ENCODE measurements at places on chromosomes 4 and X.

DNA sequence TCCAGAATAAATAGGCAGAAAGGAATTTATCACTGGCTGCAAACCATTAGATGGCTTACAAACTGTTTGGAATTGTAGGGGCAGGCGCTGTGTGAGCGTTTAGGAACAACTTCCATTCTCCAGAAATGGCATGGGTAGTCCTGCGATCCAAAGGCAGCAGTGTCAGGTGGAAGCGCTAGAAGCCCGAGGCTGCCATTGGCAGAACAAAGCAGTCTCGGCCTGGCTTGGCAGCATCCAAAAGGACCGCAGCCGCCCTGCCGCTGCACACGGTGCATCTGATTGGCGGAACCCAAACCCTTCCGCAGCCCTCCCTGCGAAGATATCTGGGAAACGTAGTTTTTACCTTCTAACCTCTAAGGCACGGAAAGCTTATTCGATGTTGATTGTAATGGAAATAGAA, 23.6 kb upstream of the YTHDC1 start:
- no peak for DNase-seq

DNA sequence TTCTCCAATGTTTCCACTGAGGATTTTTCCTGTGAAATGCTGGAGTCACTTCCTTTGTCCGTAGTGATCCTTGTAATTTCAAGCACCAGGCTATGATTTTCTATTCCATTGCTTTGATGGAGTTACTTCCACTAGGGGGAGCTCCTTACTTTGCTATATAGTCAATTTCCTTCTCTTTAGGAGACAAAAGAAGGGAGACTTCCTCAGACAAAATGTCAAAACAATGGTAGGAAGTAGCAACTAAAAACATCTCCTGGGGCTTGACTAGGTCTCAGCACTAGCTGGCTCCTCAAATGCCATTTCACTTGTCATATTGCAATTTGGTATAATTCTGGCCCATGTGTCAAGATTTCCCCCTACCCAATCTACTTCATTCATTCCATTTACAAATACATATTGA, 24.1 kb downstream of the ZCCHC12 start:
- DNase-seq = peak; percentile 4

DNA sequence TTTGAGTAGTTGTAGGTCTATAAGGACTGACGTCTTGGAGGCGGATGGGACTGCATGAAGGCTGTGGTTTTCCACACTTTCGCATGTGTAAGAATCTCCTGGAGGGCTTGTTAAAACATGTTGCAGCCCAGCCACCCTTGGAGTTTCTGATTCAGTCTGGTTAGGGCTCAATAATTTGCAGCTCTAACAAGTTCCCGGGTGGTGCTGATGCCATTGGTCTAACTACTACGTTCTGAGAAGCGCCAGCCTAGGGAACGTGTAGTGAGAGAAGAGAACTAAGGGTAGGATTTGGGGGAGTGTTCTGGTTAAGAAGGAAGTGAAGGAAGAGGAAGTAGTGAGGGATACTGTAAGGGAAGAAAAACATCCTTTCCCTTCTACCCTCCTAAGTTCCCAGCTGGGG, 138.9 kb downstream of the LARP7 start:
- DNase-seq = no peak

DNA sequence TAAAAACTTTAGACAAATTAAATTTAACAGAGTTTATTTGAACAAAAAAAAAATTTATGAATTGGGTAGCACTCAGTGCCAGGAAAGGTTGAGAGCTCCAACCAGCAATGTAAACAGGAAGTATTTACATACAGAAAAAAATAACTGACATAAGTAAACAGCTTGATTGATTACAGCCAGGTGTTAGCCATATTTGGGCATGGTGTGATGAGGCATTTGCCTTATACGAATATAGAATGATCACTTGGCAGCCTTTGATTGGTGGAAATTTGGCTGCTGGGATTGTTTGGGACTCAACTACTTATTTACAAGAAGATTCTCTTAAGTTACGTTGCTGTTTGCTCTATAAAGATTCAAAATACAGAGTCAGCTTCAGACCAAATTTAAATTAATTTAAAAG, 172.0 kb downstream of the ADAM29 start:
- no peak for DNase-seq

DNA sequence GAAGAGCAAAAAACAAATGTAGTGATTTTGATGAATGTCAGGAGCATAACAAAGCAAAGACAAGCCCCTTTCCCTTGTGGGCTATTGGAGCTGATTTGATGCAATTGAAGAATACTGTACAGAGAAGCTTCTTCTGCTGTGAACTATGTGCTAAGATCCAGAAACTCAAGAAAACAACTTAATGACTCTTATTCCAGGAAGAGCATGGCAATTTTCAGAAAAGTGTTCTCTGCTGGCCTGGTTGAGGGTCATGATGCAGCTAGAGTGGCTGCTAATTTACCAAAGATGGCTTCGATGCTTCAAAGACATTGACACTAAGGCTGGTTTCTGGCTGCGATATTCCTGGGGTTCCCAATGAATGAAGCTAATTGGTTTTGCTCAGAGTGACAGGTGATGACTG, 45.8 kb downstream of the TNIP3 start:
- DNase-seq = no peak

- DNase-seq = no peak
Observed at GRCh38 chr4:57042711-57043169, 64.0 kb downstream of the POLR2B start.

GRCh38 chr4:100306018-100306417, 115.8 kb upstream of the DDIT4L start:
- no peak for DNase-seq

DNA sequence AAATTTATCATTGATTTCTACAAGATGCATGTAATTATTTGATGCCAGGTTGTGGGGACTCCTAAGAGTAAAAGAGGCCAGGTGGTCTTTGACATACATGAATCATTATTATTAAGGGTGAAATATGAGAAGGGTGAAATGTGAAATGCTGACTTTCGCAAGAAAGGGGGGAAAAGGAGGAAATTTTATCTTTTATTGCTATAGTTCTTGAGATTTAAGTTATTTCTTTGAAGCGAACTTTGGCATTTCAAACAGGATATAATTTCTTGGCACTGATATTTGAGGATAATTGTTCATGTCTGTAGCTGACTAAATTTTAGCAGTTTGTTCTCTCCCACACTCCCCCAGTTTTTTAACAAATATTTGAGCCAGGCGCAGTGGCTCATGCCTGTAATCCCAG, 80.1 kb downstream of the TMEM131L start:
- no peak for DNase-seq

GRCh38 chr4:109497511-109497910, 62.5 kb upstream of the MCUB start:
- DNase-seq = no peak

- DNase-seq = no peak
Observed at GRCh38 chr4:151600432-151600831, 160.4 kb downstream of the GATB start.

DNA sequence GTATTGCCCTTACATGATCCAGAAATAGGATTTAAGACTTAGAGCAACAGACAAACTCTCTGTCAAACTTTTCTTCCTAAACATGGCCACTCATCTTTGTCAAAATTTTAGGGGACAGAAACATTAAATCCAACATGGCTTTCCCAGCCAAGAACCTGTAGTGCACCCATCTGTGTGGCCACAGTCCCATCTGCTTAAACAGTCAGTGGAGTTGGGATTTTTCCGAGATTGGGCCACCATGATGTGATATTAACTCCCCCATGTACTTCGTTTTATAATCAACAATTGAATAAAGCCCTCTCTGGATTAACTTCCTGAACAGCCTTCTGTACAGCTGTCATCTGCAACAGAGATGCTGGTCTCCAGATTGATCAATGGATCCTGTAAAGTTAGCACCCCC, 28.9 kb downstream of the TMEM144 start:
- no peak for DNase-seq

GRCh38 chr4:19327364-19327763, 924.3 kb upstream of the SLIT2 start:
- DNase-seq = no peak

DNA sequence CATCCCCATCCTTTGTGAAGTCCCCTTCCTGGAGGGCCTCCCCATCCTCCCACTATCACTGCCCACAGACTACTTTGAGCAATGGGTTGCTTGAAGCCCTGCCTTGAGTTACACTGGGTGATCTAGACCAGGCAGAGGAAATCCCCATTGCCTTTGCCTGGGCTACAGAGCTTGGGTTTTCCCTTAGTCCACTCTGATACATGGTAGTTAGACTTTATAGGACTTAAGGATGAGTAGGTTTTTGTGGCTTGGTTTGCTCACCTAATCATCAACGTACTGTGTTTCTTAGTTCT, 56.6 kb downstream of the TMEM131L start:
- no peak for DNase-seq

- DNase-seq = no peak
Observed at GRCh38 chr4:38309471-38309870, 349.3 kb downstream of the PTTG2 start.

- DNase-seq = no peak
Observed at GRCh38 chr4:32929796-32930699, 2209.9 kb downstream of the PCDH7 start.

- no peak for DNase-seq
Observed at GRCh38 chr4:69576251-69576877, 63.1 kb downstream of the UGT2A2 start.

DNA sequence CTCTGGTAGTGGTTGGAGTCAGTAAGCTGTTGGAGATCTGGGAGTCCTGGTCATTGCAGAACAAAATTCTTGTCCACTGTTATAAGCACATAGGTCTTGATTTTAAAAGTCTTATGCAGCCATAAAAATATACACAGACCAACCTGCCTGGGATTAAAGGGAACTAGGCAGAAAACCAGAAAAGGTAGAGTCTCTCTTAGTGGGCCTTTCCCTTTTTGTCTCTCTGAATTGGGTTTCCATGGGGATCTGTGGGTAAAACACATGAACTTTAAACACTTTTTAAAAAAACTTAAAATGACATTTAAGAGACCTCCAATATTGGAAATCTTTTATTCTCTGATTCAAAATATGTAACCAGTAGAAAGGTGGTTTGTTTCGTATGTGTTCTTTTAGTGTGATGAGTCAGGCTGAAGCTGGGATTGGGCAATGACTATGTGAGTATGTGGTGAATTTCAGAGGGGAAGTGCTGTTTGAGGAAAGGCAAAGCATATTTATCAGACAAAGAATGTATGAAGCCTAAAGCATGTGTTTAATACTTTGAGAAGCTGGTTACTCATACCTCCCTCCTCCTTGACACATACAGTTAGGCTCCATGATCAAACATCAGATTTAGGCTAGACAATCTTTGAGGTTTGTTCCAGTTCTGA, 29.6 kb downstream of the SLC16A2 start:
- DNase-seq = no peak

GRCh38 chr4:183658362-183659028, 490 bp downstream of the RWDD4 start:
- no peak for DNase-seq

GRCh38 chr4:189823591-189823990, 117.1 kb upstream of the FRG1 start:
- no peak for DNase-seq

- no peak for DNase-seq
Observed at GRCh38 chr4:143288171-143288570, 48.5 kb upstream of the GAB1 start.

DNA sequence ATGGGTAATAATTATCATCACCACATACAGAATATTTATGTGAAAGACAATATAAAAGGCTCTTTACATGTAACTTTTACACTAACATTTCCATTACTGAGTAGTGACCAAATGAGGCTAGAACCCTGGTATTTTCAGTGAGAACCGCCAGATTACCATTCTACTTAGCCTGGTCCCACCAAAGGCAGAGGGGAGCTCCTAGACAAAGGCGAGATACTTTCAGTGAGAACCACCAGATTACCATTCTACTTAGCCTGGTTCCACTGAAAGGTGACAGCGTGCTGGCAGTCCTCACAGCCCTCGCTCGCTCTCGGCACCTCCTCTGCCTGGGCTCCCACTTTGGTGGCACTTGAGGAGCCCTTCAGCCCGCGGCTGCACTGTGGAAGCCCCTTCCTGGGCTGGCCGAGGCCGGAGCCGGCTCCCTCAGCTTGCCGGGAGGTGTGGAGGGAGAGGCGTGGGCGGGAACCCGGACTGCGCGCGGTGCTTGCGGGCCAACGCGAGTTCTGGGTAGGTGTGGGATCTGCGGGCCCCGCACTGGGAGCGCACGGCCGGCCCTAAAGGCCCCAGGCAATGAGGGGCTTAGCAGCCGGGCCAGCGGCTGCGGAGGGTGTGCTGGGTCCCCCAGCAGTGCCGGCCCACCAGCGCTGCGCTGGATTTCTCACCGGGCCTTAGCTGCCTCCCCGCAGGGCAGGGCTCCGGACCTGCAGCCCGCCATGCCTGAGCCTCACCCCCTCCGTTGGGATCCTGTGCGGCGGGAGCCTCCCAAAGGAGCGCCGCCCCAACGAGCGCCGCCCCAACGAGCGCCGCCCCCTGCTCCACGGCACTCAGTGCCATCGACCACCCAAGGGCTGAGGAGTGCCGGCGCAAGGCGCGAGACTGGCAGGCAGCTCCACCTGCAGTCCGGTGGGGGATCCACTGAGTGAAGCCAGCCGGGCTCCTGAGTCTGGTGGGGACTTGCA, 1276.1 kb downstream of the PCDH7 start:
- no peak for DNase-seq

GRCh38 chr4:24656906-24657305, 72.6 kb upstream of the DHX15 start:
- no peak for DNase-seq

GRCh38 chr4:166662266-166662843, 571.9 kb downstream of the SPOCK3 start:
- DNase-seq = peak; percentile 67

DNA sequence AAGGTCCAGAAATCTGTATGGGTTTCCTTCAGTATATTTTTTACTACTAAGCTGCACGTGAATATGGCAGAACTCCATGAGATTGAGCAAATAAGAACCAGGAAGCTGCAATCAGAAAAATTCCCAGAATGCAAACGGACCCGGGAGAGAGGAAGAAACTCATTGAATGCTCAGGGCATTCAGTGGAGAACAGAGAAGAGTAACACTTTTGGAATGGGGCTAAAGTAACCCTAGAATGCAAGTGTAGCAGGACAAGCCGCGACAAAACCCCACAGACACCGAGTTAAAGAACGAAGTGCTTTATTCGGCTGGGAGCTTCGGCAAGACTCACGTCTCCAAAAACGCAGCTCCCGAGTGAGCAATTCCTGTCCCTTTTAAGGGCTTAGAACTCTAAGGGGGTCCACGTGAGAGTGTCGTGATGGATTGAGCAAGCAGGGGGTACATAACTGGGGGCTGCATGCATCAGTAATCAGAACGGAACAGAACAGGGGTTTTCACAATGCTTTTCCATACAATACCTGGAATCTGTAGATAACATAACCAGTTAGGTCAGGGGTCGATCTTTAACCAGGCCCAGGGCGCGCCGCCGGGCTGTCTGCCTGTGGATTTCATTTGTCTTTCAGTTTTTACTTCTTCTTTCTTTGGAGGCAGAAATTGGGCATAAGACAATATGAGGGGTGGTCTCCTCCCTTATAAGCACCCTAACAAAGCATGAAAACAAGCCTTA, 56.4 kb downstream of the RAB28 start:
- DNase-seq = no peak

Data from GM12864 (cell line).